ENCODE measurements at places on chromosomes 2 and 18.

DNA sequence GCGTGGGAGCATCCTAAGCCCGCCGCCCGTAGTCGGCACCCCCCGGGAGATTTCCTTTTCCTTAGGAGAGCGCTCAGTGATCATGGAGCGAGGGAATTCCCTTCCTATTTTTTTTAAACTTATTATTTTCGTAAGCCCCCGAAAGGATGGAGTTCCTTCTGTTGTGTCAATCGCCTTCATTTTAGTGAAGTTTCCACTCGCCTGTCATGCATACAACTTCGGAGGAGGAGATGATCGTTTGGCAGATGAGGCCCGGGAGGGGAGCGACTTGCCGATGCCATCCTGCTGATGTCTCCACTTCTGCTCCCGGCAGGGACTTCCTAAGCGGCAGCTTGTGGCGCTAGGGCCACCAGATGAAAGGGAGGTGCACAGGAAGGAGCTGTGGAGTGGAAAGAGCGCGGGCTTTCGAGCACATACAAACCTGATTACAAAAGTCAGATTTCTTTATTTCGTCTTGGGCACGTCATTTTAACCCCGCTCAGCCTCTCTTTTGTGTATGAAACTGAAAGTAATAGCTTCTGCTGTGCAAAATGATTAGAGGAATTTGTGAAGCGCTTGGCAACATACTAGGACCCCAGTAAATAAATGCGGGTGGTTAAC, at the start of gene ADGRF3:
Gene ADGRF3 (minus strand): TSS at position 336 of the 600 bp plus-strand sequence. CDS start 555 bp downstream, outside the sequence.
- no peak for DNase-seq

DNA sequence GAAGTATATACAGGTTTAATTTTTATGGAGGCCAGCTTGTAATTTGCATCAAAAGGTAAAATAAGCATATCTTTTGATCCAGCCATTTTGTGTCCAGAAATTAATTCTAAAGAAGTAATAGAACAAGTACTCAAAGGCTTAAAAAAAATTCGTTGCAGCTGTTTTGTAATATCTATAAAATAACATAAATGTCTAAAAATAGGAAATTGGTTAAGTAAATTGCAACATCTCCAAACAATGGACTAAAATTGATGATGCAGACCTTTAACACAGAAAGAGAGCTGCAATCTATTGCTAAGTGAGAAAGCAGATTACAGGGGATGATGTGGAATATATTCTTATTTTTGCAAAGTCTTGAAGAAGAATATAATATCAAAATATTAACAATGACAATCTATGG, 19.4 kb downstream of the AAK1 start:
- DNase-seq = no peak

- DNase-seq = no peak
Observed at GRCh38 chr2:197674060-197674459, 1.3 kb downstream of the RFTN2 start.

GRCh38 chr2:192218377-192218776, 23.6 kb upstream of the TMEFF2 start:
- no peak for DNase-seq

- DNase-seq = no peak
Observed at GRCh38 chr2:81483254-81483653, 1178.7 kb upstream of the LRRTM1 start.

DNA sequence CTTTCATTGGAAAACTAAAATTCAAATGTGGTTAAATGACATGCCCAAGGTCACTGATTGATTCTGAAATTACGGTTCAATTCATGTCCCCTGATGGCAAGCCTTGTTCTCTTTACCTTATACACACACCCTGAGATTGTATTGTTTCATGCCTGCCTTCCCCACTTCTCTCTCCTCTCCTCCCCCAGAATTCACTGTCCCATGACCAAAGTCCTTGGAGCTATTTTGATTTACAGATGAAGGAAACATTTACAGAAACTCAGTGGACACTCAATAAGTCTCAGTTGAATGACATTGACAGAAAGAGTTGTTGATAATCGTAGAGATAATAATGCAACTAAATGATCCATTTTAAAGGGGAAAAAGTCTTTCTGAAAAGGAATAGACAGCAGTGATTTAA, 33.1 kb upstream of the SIX2 start:
- DNase-seq = no peak

DNA sequence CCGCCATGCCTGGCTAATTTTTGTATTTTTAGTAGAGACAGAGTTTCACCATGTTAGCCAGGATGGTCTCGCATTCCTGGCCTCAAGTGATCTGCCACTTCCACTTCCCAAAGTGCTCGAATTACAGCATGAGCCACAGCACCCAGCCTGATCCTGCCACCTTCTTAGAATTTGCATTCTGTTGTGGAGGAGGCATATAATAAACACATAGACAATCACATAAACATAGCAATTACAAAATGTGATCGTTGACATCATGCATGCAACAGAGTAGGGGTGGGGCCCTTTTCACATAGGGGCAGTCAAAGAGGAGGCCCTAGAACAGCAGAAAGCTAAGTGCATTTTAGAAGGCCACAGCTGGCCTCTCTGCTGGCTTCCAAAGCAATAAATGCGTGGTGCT, 39.9 kb upstream of the TSPYL6 start:
- DNase-seq = no peak

- no peak for DNase-seq
Observed at GRCh38 chr2:8638327-8638726, 43.5 kb upstream of the ID2 start.

GRCh38 chr18:37309059-37309458, 256.5 kb downstream of the CELF4 start:
- no peak for DNase-seq

DNA sequence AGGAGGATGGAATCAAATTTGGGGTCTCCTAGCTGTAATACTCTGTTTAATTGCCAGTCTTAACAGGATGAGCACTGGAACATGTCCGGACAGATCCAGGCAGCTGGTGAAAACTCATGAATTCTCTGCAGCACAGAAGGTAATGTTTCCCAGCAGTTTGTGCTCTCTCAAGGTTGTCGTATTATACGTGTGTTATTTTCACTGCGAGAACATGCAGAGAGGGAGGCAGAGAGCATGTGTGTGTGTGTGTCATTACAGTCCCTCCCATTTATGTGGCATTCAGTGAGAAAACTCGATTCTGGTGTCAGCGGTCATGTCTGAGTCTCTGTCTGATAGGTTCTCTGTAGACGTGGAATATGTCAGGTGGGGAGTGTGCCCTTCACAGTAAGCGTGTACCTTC, 150.2 kb upstream of the POU3F3 start:
- no peak for DNase-seq

- no peak for DNase-seq
Observed at GRCh38 chr2:199602271-199602895, 144.6 kb upstream of the SATB2 start.

Measured in AG09309 (cell line).